ENCODE measurements at places on chromosomes 12 and 14.

DNA sequence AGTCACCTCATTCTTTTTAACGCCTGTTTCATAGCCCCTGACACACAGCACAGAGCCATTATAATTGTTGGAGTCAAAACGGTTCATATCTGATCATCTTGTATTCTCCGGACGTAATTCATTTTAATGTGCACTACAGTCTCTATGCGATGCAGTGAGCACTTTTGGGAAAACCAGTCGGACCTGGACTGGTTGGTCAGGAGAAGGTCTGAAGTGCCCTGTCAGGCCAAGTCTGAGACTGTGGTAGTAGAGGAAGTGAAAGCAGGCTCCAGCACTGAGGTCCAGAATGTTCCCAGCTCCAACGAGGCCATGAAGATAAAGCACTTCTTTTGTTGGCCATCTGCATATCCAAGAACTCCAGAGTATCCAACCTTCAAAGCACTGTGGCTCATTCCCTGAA lies 117.1 kb upstream of the NCOR2 start:
- DNase-seq = no peak

DNA sequence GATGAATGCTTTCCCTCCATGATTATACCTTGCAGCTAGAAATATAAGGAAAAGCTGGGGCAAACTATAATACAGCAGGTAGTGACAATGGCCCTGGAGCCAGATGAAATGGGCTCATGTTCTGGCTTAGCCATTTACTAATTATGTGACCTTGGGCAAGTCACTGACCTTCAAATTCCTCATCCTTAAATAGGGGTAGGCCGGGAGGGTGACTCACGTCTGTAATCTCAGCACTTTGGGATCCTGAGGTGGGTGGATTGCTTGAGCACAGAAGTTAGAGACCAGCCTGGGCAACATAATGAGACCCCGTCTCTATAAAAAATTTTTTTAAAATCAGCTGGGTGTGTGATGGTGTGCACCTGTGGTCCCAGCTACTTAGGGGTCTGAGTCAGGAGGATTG lies 155.4 kb downstream of the C12orf75 start:
- DNase-seq = no peak

GRCh38 chr12:116009805-116010204 lies 267.7 kb downstream of the MED13L start:
- DNase-seq = peak; percentile 30

- no peak for DNase-seq
Observed at GRCh38 chr12:48803675-48804074, 14.6 kb upstream of the CACNB3 start.

GRCh38 chr12:51779876-51780275 lies 68.6 kb downstream of the FIGNL2 start:
- no peak for DNase-seq

DNA sequence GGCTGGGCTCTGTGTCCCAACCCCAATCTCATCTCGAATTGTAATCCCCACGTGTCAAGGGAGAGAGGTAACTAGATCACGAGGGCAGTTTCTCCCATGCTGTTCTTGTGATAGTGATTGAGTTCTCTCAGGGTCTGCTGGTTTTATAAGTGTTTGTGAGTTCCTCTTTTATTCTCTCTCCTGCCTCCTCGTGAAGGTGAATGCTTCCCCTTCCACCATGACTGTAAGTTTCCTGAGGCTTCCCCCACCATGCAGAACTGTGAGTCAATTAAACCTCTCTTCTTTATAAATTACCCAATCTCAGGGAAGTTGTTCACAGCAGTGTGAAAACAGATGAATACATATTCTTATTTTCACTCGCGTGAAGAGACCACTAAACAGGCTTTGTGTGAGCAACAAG lies 148.2 kb downstream of the TMEM30B start:
- no peak for DNase-seq

- DNase-seq = peak; percentile 30
Observed at GRCh38 chr14:31387091-31387490, 33.3 kb downstream of the HEATR5A start.
